ENCODE measurements at places on chromosomes 6 and 20.

GRCh38 chr20:10255846-10256245, 37.2 kb downstream of the SNAP25 start:
- no peak for DNase-seq

- no peak for DNase-seq
These were observed 6.5 kb downstream of the IP6K3 start for GRCh38 chr6:33740204-33740608.

- DNase-seq: no peak
These were observed 15.2 kb upstream of the GUCA1A start for GRCh38 chr6:42158011-42158410.

DNA sequence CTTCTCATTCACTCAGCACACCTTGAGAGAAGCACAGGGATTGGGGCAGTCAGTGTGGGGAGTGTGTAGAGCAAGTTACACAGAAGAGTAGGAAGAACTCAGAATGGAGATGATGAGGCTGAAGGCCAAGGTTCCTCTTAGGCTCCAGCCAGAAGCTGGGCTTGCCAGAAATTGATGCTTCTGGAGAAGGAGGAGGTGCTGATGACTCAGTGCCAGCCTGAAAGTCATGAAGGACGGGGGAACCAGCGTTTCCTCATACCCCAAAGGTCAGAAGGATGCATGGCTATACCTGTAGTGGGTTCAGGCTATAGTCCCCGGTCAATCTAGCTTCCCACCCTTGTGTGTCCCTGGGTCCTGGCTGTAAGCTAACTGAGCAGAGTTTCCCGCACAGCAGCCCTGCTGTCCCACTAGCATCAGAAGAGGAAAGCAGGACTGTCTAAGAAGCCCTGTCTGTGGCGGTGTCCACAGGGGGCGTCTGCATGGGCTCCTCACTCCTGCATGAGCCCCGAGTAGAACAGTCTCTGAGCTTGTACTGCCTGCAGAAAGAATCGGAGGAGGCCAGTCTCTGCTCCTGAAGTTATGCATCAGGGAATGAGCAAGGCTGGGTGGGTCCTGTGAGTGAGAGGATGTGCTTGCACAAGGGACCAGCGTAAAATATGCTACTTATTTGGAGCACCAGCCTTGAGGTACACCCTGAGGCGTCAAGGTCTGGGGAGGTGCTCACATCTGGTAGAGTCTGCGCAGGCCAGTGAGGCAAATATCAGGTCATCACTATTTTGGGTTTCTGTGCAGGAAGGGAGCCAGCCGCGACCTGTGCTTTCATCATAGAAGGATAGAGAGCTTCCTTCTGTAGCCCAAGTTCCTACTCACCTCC, 148.5 kb downstream of the MRPL14 start:
- no peak for DNase-seq

DNA sequence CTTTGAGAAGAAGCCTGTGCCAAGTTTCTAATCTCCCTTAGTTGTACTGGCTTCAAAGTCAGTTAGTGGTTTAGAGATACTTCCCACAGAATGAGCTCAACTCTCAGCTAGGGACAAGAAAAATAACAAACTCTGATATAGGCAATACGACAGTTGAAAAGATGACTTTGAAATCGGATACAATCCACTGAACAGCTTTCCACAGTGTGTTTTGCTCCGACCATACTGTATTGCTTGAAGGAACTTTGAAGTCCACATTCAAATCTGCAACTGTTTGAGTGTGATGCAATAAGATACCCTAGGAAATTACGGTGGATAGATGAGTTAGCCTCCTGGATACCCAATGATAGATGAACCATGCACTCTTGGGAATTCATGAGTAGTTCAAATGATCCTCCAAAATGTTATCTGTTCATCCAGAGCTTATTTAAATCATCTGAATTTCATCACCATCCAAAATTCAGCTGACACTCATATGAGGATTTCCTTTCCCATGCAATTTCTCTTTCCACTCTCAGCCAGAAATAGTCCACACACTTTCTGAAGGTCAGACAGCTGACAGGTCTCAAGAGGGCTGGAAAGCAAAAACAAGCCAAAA, 443.8 kb downstream of the HAO1 start:
- DNase-seq: no peak

DNA sequence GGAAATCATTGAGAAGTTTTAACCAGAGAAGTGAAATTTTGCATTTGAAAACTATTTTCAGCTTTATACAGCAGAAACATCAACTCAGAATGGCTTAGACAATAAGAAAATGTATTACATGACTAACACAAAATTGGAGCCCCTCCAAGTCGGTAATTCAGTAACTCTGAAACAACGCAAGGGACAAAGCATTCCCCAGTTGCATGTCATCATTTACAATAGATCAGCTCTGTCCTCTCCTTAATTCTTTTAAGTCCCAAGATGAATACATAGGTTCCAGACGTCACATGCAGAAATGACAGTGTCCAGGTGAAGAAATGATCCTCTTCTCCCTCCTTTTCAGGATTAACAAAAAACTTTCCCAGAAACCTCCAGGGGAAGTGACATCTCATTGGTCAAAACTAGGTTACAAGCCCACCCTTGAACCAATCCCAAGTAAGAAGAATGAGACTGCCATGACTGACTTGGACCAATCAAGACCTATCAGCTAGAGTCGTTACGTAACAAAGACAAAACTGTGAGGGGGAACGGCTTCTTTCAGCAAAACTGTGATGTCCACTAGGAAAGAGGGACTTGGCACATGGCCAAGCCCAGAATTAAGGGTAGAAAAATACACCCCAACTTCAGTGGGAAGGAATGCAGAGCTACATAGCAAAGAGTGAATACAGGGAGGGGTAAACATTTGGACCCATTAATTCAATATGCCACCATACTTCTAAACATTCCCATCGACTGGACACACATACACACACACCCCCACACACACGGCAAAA, 149.8 kb upstream of the PRND start:
- peak; percentile 16 for DNase-seq

GRCh38 chr6:25295651-25296050, 16.5 kb downstream of the CARMIL1 start:
- no peak for DNase-seq

DNA sequence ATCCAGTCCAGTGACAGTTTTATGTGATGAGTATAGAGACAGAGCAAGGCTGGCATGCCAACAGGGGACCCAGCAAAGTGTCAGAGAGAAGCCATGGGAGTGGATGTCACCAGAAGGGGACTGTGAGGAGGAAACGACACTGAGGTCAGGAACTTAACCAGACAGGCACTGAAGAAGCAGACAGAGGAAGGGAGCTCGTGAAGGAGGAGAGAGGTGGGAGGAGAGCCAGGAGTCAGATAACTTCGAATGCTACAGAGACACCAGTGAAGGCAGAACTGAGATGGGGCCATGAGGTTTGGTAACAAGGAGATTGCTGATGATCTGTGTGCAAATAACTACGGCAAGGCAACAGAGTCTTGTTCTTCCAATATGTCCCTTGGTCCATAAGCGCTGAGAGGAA, 211.1 kb upstream of the FOXA2 start:
- no peak for DNase-seq

DNA sequence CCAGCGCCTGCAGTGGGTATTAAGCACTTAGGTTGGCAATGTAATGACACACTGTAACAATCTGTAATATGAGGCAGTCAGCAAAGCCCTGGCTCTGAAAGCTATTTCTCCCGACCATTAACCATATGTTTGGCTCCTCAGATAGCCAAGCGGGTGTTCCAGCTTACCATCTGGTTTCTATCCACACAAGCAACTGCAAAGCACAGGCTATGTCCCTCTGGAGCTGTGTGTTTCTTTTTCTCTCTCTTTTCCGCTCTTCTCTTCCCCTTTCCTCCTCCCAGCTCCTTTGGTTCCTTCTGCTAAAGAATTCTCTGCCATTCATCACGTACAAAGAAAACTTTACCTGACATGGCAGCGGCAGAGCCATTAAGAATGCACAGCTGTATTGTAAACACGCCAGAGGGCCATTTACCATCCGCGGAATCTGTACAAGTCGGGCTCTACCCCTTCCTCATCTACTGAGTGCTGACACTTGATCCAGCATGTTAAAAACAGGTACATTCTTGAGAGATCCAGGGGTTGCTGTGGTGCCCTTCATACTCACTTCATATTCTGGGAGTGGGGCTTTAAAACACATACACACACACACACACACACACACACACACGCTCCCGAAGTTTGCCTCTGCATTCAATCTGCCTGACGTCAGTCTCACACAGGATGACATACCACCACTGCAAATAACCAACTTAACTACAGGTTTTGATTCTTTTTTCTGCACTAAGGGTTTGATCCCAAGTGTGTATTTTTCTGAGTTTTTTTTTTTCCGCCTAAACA, 77.2 kb downstream of the BACH2 start:
- DNase-seq: no peak

Measured in SW 1271 (cell line).